Urinary bladder (tissue), 4 donors: ENCODE measurements at places on chromosomes 3 and 15. TPM values are rescaled to one million over a fixed set of nuclear protein-coding genes. Genes with fewer than 3 reads are reported as not detected.
A peak's percentile ranks its signal among the peaks of the same experiment; 100 is the strongest.

FOXP1 gene
- 27.4 TPM for polyA plus RNA-seq

LRRIQ4 gene
- not detected for polyA plus RNA-seq

PP2D1 gene
- not detected for polyA plus RNA-seq

EPHB1 gene
- 0.67 TPM for polyA plus RNA-seq

CCDC33 gene
- 0.25 TPM for polyA plus RNA-seq

RBP2 gene
- not detected for polyA plus RNA-seq

SMCO1 gene
- not detected for polyA plus RNA-seq

ZBTB47 gene
- polyA plus RNA-seq = 48.2 TPM

TOPAZ1 gene
- polyA plus RNA-seq = not detected

SERINC4 gene
- polyA plus RNA-seq = 0.61 TPM

UQCRC1 gene
- polyA plus RNA-seq = 282 TPM

TIGIT gene
- 0.18 TPM for polyA plus RNA-seq

GHSR gene
- not detected for polyA plus RNA-seq

HGD gene
- polyA plus RNA-seq = 0.27 TPM

ACTC1 gene
- polyA plus RNA-seq = 1,546 TPM

KBTBD12 gene
- polyA plus RNA-seq = 1.1 TPM

SCN11A gene
- 0.32 TPM for polyA plus RNA-seq

PLA2G4E gene
- 0.03 TPM for polyA plus RNA-seq

GATM gene
- polyA plus RNA-seq = 21.8 TPM

FETUB gene
- polyA plus RNA-seq = not detected

GRCh38 chr15:97604677-97605076 lies 355.8 kb upstream of the ARRDC4 start:
- DNase-seq = no peak

- no peak for DNase-seq
These were observed 44.4 kb downstream of the EPHB1 start for GRCh38 chr3:134839422-134839821.

GRCh38 chr3:102235679-102236078 lies 199.1 kb upstream of the ZPLD1 start:
- DNase-seq = no peak

- DNase-seq = no peak
These were observed 6.3 kb upstream of the HES1 start for GRCh38 chr3:194129581-194130133.

GRCh38 chr15:77753281-77753873 lies 120.7 kb upstream of the LINGO1 start:
- DNase-seq = no peak

GRCh38 chr3:117218641-117219048 lies 509.1 kb downstream of the TUSC7 start:
- DNase-seq = no peak

DNA sequence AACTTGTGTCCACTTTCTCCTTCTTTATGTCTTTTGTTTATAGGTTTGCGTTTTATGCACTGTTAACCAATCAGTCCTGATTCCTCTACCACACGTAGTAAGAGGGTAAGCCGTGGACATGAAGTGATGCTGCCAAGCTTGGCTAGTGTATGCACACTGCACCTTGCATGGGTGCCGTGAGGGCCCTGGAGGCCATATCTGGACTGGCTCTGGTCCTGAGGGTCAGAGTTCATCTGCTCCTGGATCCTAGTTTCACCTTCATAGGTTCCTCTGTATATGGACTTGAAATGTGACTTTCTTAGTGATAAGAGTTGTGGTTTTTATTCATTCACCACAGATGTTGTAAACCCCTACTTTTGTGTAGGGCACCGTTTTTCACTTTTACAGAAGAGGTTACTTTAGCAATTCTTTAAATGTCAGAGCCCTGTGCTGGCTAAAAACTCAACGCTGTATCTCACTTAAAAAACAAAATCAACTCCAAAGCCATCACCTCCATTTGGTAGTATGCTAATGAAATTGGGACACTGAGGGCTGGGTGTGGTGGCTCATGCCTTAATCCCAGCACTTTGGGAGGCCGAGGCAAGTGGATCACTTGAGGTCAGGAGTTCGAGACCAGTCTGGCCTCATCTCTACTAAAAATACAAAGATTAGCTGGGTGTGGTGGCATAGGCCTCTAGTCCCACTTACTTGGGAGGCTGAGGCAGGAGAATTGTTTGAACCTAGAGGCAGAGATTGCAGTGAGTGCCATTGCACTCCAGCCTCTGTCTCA lies 22.9 kb downstream of the SIAH2 start:
- no peak for DNase-seq

GRCh38 chr3:141894524-141895176 lies 18.2 kb downstream of the ATP1B3 start:
- DNase-seq = no peak

- no peak for DNase-seq
These were observed 816.3 kb downstream of the FHIT start for GRCh38 chr3:60434950-60435349.

DNA sequence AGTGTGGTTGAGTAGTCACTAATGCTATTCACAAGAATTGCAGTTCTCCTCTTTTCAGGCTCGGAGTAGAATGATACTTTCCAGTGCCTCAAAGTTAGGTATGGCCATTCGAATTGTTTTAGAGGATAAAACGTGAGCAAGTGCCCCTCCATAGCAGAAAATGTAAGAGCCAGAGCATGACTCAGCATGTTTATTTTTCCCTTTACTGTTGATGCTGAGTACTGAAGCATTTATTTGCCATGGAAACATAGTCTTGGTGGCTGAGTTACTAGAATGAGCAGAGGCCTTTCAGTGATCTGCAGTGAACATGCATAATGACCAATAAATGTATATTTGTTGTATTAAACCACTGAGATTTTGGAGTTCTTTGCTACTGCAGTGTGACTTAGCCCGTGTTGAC lies 540.6 kb downstream of the NLGN1 start:
- no peak for DNase-seq

DNA sequence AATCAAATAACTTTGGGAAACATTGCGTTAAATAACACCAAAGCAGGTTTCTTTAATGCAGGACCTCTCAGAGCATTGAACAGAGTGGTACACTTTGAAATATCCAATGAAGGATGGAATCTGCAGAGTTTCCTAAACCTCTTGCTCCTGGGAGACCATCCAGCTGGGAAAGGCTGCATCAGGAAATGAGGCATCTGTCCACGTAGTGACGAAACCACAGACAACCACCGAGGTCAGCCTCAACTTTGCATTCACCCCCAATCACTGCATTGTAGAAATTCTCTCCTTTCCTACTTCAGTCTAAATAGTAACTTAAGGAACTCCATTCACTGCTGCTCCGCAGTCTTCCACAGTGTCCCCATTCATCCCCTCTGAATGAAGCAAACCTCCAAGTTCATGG lies 41.5 kb upstream of the CDV3 start:
- DNase-seq = no peak

- no peak for DNase-seq
These were observed 38.7 kb downstream of the THSD4 start for GRCh38 chr15:71153823-71154524.

DNA sequence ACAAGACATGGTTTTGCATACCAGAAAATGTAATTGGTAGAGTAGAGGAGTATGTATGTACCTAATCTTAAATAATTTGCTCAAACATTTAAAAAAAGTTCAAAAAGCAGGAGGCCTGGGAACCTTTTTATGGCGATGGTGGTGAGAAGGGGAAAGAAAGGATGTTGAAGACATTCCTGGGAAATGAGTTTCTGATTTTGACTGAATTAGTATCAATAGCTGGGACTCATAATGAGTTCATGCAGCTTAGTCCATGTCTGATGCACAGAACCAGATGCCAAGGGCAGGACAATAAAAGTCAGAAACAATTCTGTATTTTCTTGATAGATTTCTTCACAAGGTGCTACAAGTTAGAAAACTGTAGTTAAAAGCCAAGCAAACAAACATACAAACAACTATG lies 395.3 kb downstream of the GAP43 start:
- no peak for DNase-seq

DNA sequence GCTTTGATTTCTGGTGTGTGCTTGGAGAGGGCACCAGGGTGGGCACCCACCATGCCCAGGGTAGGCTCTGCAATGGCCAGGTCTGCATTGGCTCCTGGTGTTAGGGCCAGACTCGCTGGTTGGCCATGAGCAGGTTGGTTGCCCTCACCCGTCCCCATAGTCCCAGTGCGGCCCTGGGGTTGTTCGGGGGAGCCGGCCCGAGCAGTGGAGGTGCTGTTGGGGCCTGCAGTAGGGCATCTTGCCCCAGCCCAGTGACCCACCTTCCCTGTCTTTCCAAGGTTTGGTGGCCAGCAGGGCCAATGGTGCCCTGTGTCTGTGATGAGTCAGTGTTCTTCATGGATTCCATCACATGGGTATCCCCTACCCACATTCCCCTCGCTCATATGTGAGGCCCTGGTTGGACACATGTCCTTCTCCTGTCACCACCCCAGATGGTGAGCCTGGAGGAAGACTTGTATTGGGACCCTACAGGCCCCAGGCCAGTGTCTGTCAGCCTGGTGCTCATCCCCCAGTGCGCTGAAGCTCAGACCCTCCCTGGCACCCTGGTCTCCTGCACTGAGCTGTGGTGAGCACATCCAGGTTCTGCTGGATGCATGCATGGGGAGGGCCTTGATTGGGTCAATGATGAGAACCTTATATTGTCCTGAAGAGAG lies 190.1 kb downstream of the UBE3A start:
- DNase-seq = no peak

GRCh38 chr3:141152801-141153678 lies 78.6 kb upstream of the PXYLP1 start:
- DNase-seq = no peak

- no peak for DNase-seq
These were observed 34.9 kb downstream of the SAXO2 start for GRCh38 chr15:82297546-82297945.

GRCh38 chr3:135869439-135870105 lies 96.0 kb upstream of the PPP2R3A start:
- DNase-seq = no peak

GRCh38 chr3:46065294-46065705 lies 38.0 kb upstream of the XCR1 start:
- no peak for DNase-seq

DNA sequence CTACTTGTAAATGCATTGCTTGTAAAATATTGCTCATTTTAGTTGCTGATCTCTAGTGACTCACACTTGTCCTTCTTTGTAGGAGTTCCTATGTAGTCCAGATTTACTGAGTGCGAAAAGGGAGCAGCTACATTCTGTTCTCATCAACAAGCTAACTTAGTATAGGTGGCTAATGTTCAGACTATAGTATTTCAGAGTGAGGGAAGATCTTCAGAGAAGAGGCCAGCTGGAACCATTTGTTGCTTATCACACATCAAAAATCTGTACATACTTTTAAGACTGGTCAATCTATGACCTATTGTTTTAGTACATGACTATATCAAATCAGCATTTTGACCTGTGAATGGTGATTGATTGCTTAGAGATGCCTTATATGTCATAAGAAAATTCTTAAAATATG lies 71.3 kb upstream of the THSD4 start:
- DNase-seq = no peak

- no peak for DNase-seq
These were observed 312.5 kb downstream of the NTRK3 start for GRCh38 chr15:87944050-87944449.

DNA sequence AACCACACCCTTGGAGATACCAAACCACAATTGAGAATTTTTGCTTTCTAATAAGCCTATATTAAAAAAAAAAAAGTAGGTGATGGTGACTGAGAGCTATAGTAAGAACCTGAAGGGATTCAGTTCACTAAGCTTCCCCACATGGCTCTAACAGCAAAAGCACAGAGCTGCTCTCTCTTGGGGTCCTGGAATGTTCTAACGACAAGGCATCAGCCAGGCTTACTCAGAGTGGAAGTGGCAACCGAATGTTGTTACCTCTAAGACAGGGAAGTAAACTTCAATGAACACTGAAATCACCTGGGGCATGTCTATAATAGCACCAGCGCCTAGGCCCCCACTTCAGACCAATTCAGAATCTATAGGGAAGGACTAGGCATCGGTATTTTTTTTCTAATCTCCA lies 397.7 kb downstream of the MAGI1 start:
- no peak for DNase-seq

DNA sequence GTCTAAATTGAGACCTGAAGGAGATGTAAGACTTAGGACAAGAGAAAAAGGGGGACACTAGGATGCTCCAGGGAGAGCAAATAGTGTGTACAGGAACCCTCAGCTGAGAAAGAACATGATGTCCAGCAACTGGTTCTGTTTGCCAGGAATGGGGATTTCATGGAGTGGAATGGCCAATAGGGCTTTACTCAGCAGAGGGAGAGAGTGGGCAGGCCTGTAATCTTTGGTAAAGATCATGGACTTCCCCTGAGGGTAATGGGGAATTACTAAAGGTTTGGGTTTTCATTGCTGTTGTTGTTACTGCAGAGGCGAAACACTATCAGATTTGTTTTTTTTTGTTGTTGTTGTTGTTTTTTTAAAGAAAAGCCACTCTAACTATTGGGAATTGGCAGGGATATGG lies 99.0 kb downstream of the SCN11A start:
- no peak for DNase-seq

DNA sequence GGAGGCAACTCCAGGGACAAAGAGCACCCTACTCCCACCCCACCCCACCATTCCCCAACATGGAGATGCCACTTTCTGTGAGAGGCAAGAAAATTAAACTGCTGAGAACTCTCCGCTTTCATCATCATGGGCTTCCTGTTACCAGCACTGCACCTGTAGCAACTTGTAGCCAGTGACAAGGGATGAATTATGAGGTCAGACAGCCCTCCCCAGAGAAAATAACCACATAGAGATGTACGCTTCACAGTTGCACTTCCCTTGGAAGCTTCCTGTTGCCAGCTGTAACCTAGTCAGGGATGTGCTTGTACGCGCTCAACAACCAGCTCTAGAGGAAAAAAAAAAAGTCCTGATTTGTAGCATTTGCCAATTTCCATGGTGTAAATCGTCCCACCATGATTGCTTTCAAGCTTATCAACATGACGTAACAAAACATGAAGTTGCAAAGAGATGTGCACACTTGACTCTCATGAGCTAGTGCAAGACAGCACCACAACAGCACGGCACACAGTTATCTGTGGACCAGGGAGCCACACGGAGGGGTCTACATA lies 145.4 kb downstream of the RAB11A start:
- no peak for DNase-seq

DNA sequence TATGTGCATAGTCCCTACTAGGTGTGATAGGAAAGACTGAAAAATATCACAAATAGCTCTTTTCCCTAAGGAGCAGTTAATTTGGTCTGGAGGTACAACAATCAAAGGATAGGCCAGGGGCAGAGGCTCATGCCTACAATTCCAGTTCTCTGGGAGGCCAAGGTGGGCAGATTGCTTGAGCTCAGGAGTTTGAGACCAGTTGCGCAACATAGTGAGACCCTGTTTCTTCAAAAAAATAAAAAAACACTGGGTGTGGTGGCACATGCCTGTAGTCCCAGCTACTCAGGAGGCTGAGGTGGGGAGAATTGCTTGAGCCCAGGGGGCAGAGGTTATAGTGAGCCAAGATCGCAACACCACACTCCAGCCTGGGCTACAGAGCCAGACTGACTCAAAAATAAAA lies 30.2 kb upstream of the BHLHE40 start:
- DNase-seq = no peak

- DNase-seq = no peak
These were observed 139.8 kb downstream of the WDR76 start for GRCh38 chr15:43966646-43967045.

GRCh38 chr3:51706788-51707731 lies at the start of gene GRM2:
Gene GRM2, plus strand, starts transcription at chr3:51707068. Its CDS starts 1,916 bp downstream, at chr3:51708984.
- DNase-seq = peak; percentile 53

- DNase-seq = no peak
These were observed 1.1 kb upstream of the GABRB3 start for GRCh38 chr15:26773917-26774316.
